ENCODE measurements at places on chromosomes 12 and 14.

DNA sequence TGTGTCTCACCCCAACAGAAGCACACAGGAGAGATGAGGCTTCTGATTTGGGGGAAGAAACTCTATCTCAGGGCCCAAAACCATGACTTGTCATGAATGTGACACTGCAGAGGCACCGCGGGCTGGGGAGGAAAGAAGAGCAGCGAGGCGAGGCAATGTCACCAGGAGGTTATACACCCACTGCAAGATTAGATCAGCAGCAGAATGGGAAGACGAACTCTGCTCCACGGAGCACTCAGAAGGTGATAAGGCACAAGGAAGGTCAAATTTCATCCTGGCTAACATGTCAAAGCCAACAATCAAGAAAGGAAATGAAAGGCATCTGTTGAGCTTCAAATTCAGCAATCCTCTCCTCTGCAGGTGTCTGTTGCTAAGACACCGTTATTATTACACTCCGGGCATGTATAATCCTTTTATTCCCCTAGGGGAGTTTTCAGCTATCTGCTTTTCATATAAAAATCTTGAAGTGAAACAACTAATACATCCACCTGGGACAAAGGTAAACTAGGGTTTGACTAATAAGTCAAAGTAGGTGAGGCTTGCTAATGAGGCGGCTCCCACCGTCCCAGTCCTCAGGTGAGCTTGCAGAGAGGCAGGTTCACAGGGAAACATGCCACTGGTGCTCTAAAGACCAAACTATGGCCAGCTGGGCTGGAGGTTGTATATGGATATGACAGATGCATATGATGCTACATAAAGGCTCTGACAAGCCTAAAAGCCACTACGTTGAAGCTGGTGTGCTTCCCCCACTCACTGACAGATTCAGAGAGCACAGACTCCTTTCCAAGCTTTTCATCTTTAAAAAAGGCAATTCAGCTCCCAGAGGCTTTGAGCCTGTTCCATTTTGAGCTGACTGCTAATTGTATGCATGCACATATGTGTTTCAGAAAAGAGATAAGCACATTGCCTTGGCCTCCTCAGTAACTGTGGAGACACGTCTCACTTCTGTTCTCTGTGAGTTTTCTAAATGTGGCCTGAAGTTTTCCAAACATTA is 221.2 kb downstream of the NELL2 start:
- DNase-seq, result no peak

DNA sequence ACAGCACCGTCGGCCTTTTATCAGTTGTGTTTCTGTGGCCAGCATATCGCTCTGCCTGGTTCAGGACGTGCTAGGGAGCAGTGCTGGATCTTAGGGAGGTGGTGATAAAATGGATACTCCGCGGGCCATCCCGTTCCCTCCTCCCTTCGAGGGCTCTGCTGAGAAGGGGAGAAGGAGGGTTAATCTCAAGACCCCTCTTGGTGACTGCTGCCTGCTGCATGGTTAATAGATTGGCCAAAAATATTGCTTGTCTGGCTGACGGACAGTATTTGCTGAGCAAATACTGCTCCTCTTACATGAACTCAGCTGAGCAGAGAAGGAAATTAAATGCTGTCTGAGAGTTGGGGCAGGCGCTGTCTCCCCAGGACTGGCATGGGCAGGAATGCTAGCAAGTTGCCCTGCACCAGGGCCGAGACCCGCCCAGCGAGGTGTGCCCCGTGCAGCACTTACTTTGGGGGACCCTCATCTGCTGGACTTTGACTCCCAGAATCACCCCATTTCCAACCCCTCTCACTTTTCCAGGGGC is 1.2 kb downstream of the FBRSL1 start:
- no peak for DNase-seq

DNA sequence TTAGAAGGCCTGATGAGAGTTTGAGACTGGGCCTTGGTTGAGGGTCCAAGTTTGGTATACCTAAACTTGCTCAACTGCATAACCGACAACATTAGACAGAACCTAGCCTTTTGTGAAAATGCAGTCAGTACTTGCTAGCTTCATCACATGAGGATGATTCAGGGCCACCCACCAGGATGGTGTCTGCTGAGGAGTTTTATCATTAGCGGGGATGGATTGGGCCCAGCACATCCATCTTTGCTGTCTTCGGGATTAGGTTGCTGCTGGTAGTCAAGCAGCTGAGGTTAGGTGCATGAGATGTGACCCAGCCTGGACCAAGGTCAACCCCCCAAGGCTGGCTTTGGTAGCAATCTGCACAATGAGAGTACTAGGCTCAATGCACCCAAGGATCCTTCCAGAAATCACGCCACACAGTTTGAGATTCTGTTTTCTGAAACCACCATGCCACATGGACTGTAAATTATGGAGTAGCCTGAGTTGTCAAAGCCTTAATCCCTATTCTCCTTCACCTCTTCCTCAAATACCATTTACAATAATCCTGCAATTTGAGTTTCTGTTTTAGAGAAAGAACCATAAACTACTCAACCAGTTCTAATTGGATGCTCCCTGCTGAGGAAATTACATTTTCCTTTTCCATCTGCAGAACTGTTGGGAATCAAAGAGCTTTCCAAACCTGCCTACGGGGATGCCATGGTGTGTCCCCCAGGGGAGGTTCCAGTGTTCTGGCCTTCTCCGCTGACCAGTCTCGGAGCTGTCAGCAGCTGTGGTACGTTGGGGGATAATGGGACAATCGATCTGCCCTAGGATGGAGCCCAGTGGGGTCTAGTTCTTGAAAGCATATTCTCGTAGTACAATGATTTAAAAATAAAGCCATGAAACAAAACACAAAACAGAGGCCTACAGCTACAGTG is 61.7 kb downstream of the DGLUCY start:
- no peak for DNase-seq

DNA sequence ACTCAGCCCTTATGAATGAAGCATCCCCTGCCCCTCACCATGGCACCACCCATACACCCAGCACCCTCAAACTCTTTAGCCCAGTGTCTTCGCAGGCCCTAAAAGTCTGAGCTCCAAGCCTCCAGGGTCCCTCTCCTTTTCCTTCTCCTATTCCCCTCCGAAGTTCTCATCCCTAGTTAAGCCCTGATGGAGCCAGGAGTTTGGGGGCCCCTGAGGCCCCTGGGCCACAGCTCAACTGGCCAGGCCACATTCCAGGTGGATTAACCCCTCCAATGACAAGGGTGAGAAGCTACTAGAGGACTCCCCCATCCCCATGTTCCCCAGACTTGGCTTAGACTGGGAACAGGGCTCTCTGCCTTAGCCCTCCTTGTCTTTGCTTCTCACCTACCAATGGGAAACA is 2.6 kb downstream of the RARG start:
- DNase-seq, result no peak

- DNase-seq, result no peak
These were observed 23.5 kb upstream of the PTPRB start for GRCh38 chr12:70660620-70661219.

DNA sequence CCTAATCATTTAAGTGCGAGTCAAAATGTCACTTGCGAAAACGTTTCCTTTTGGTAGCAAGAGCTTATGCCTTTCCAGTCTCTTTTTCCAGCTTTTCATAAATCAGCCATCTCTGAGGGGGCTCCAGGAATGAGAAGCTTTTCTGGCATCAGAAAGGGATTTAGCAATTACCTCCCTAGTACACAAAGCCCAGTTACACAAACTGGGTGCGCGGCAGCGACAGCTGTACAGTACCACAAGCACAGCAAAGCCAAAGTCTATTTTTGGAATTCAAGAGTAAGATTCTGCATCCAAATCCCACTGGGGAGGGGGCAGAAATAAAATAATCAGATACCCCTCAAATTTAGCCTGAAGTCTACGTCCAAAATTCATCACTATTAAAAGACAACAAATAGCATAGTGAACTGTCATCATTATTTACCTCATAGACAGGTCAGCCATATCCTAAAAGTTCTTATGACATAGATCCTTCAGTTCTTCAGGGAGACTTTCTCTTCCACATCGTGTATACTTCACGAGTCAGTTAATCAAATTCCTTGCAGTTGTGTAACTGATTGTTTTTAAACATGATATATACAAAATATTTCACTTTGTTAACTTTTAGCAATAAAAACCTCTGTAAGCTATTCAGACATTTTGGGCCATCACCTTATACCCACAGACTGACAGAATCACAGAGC is 150.8 kb downstream of the TTC7B start:
- no peak for DNase-seq

GRCh38 chr12:66717036-66717673 is 38.3 kb upstream of the GRIP1 start:
- DNase-seq, result no peak
